ENCODE measurements at places on chromosomes 16 and 17. TPM values are rescaled to one million over a fixed set of nuclear protein-coding genes. Genes with fewer than 3 reads are reported as not detected.

C1QTNF1 gene
- total RNA-seq, result 16.3 TPM

SOST gene
- 0.18 TPM for total RNA-seq

MLYCD gene
- total RNA-seq, result 16.7 TPM

PLEKHH3 gene
- 102 TPM for total RNA-seq

HASPIN gene
- total RNA-seq, result 1.0 TPM

PRAC1 gene
- total RNA-seq, result 243 TPM

CCDC154 gene
- 5.7 TPM for total RNA-seq

CACNA1G gene
- 6.6 TPM for total RNA-seq

SP2 gene
- 15.2 TPM for total RNA-seq

FLYWCH2 gene
- 78.8 TPM for total RNA-seq

- DNase-seq, result no peak
Observed at GRCh38 chr17:76232342-76232741, 8.0 kb downstream of the RNF157 start.

- no peak for DNase-seq
Observed at GRCh38 chr17:3571043-3571900, 13.7 kb upstream of the TRPV3 start.

GRCh38 chr16:90031931-90032673 is 12.8 kb upstream of the DBNDD1 start:
- DNase-seq, result no peak

GRCh38 chr17:43547659-43548256 is 1.6 kb upstream of the ETV4 start:
- no peak for DNase-seq

GRCh38 chr16:87380881-87381280 is 2.7 kb downstream of the FBXO31 start:
- DNase-seq, result no peak

- DNase-seq, result no peak
Observed at GRCh38 chr17:57578608-57579225, 166.4 kb downstream of the CCDC182 start.

- no peak for DNase-seq
Observed at GRCh38 chr16:12664164-12664733, 139.4 kb downstream of the CPPED1 start.

- no peak for DNase-seq
Observed at GRCh38 chr17:37060928-37061327, 112.2 kb downstream of the AATF start.

GRCh38 chr17:50316016-50316587 is 29.8 kb upstream of the XYLT2 start:
- no peak for DNase-seq

DNA sequence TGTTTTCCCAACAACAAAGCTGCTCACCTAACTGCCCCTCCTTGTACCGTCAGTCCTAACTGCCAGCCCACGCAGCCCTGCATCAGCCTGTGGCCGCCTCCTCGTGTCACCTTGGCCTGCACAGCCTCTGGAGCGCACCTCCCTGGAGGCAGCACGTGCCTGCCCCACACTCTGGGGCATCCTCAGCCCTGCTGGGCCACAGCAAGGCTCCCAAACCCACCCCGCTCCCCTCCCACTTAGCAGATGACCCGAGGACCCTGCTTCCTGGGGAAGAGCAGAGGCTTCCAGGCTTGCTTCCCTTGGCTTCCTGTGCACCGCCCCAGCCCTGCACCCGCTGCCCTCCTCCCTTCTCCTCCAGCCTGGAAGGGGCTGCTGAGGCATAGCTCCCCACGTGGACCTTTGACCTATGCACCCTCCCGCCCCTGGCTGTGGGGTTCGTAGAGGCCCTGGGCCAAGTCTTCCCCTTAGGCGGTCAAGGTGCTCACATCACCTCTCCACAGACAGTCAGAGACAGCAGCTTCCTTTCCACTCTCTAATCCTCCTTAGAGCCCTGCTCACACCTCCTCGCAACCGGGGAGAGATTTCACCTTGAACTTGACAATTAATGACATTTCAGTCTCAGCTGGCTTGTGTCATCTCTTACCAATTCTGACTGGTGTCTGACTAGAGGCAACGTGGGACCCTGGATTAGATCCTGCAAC is 115.0 kb downstream of the MGAT5B start:
- DNase-seq, result no peak

DNA sequence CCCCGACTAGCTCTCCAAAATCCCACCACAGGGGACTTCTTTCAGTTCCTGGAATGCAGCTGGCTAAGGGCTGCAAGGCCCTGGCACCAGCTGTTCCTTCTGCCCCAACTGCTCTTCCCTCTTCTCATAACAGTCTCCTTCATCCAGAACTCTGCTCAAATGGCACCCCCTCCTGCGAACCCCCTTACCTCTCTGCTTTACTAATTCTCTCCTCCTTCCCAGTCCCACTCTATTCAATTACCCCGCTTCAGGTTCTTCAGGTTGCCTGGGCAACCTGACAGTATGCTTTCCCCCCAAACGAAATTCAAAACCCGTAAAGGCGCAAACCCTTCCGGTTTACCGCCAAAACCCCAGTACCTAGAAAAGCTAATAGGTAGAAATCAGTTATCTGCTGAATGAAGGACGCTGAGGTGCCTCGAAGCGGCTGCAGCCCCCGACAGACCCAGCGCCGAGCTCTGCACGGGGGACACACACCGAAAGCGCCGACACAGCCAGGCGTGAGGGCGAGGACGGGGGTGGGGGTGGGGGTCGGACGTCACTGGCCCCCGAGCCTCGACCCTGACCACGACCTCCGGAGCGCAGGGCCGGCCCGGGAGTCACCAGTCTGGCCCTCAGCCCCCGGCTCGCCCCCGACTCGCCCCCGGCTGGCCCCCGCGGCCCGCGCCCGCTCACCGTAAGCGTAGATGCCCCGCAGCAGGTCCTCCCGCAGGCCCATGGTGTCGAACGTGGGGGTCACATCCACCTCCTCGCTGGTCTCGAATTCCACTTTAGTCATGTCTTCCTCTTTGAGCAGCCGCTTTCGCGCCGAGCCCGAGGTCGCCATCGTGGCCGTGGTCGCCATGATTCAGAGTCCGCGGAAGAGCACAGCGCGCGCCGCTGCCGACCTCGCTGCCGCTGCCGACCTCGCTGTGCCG is 550 bp downstream of the EIF4A3 start:
- DNase-seq, result no peak

DNA sequence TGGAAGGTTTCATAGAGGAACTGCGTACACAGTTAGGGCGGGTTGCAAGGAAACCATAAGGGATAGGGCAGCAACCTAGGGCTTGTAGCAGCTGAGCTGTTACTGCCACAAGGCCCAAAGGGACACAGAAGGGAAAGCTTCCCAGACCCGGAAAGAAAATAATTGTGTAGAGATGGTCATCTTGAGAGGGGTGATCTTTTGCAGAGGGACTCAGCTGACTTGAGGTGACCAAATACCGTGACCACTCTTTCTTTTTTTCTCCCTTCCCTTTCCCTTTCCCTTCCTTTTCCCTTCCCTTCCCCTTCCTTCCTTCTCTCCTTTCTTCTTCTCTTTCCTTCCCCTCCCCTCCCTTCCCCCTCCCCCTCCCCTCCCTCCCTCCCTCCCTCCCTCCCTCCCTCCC is 8.5 kb upstream of the CREBBP start:
- no peak for DNase-seq

DNA sequence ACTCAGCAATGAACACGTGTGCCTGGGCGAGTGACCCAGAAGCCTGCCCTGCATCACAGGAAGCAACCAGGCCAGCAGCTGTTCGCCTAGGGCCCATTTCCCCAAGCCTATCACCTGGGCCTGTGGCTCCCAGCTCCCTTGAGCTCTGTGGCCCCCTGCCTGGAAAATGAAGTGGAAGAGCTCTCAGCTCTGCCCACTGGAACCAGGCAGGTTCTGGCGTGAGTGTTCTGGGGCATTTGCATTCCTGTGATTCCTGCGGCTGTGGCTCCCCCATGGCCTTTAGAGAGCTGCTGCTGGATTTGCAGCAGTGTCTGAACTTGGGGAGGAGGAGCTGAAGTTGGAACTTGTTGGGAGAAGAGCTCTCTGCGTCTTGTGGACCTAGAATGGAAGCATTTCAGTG is 22.8 kb downstream of the PGS1 start:
- peak; percentile 52 for DNase-seq

DNA sequence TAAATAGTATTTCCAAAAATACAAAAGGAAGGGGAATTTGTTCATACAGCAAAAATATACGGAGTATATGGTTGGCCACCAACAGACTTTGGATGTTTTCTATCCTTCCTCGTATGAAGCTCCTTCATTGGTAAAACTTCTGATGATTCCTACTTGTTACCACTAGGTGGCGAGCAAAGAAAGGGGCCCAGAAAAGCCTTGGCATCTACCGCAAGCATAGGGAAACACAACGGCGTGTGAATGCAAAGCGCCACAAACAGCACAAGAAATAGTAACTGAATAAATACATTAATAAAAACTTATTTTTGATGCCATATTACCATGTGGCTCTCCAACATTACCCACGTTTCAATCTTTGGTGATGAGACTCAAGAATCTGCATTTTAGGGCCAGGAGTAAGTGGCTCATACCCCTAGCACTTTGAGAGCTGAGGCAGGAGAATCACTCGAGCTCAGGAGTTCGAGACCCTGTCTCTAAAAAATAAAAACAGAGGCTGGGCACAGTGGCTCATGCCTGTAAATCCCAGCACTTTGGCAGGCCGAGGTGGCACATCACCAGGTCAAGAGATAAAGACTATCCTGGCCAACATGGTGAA is 34.5 kb downstream of the YWHAE start:
- peak; percentile 67 for DNase-seq

GRCh38 chr17:41559548-41559947 is 12.3 kb downstream of the KRT9 start:
- DNase-seq, result no peak

DNA sequence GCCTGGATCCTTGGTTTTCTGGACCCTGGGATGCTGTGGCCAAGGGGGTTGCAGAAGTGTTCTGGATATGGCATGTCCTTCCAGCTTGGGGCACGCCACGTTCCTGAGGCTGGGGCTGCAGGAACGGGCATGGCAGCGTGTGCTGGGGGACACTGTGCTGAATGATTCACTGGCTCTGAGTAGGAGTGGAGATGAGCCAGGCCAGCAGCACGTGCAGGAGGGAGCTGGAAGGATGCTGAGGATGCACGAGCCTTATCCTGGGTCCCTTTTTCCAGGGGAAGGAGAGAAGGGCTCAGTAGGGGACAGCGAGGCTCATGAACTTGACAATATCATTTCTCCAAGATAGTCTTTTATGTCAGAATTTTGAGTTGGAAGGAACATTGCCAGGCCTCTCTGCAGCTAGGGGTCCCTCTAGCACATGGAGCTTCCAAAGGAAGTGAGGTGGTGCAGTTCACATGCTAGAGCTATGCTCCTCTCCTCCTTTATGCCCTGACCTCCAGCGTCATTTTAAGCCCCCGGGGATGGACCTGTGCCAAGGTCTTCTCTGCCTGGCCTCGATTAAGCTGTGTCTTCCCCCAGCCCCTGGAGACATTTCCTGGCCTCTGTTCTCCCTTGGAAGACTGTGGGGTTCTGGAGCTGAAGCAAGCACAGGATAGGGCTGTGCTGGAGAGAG is 125.9 kb downstream of the OR1D5 start:
- DNase-seq, result no peak

DNA sequence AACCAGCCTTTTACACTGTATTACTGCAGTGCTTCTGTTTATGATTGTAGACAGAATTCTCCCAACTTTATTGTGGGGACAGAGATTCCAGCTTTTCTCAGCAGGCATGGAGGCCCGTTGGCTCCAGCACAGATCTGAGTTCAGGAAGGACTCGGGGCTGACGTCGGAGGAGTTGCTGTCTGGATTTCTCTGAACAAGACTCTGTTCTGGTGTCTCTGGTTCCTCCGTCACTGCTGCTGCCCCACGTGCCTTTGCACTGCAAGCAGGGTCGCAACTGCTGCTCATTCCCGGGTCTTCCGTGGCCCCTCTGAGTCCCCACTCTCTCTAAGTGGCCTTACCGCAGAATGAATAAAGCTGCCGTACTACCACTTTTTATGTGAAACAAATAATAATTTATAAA is 88.4 kb downstream of the BANP start:
- DNase-seq, result no peak

- no peak for DNase-seq
Observed at GRCh38 chr16:55898592-55898991, 23.4 kb upstream of the CES5A start.

DNA sequence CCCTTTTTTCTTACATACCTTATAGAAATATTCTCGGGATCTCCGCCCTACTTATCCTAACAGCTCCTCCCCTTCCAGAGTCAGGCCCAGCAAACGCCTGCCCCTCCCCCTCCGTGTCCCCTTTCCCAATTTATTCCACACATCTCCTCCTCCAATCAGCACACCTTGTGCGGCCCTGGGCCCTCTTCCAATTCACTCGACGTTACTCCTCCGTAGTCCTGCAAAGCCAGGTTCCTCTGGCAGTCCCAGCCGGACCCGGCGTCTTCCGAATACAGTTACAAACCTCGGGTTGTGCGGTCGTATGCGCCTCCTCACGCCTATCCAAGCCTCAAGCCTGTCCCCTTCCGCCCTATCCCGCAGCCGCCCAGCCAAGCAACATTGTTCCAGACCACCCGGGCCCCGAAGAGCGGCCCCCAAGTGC is 677 bp downstream of the CBX1 start:
- DNase-seq, result peak; percentile 57

- DNase-seq, result no peak
Observed at GRCh38 chr17:19304209-19304608, 58.3 kb downstream of the B9D1 start.

- DNase-seq, result no peak
Observed at GRCh38 chr16:32116080-32116479, 137.0 kb upstream of the TP53TG3D start.

DNA sequence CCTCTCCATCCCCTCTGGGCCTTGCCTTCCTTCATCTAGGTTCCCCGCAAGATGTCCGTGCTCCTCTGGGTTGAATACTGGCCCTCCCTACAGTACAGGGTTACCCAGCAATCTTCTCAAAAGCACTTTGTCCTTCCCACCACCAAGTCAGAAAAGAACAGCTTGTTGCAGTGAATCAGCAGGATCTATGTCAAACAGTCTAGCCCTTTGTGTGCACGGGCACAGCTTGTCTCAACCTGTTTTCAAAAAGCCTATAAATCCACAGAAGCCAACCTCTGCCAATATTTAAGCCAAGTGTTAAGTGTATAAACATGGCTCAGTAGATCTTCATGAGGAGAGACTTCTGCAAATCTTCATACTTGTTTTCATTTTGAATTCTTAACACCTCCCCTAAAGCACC is 25.2 kb downstream of the C17orf67 start:
- DNase-seq, result peak; percentile 86

- DNase-seq, result peak; percentile 49
Observed at GRCh38 chr17:8163978-8164814, 1.4 kb upstream of the VAMP2 start.

DNA sequence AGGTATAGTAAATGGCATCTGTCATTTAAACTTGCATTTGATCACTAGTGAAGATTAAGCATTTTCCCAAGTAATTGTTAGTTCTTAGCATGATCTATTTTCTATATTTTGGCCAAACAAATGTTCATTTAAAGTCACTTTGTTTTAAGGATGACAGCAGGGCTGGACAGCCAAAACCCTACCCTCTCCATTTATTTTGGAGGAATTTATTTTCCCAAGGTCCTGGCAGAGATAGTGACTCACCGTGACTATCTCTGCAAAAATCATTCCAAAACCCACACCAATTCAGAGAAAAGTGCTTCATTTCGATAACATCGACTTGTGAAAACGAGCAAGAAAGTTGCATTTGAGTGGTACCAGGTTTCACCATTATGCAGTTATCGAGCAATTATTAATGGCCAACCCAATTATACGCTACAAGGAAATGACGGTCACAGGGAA is 665 bp upstream of the AKAP1 start:
- DNase-seq, result no peak
